ENCODE measurements at places on chromosomes 3 and 15.

GRCh38 chr15:58698887-58699641 lies 50.4 kb downstream of the ADAM10 start:
- DNase-seq: no peak

- DNase-seq: no peak
Observed at GRCh38 chr15:62456011-62456920, 291.2 kb upstream of the C2CD4B start.

- DNase-seq: peak; percentile 63
Observed at GRCh38 chr3:10935846-10936631, 56.5 kb upstream of the SLC6A1 start.

DNA sequence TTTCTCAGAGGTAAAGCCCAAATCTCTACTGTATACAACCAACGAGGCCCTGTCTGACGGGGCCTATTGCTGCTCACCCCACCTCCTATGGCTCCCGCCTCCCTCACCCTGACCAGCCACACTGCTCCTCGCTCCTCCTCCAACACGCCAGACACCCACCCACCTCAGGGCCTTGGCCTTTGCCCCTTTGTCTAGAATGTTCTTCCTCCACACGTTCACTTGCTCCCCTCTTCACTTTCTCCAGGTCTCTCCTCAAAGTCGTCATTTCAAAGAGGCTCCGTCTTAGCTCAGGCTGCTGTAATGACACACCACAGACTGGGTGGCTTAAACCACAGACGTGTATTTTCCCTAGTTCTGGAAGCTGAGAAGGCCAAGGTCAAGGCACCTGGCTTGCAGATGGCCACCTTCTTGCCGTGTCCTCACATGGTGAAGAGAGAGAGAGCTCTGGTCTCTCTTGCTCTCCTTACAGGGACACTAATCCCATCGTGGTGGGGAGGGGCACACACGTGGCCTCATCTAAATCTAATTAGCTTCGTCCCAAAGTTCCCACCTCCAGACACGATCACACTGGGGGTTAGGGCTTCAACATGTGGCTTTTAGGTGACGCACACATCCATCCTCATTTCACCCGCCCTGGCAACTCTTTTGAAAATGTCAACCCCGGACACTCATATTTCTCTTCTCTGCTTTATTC lies 98.2 kb downstream of the TLE3 start:
- DNase-seq: no peak

- DNase-seq: peak; percentile 71
Observed at GRCh38 chr15:55587321-55588069, 650 bp downstream of the PYGO1 start.

DNA sequence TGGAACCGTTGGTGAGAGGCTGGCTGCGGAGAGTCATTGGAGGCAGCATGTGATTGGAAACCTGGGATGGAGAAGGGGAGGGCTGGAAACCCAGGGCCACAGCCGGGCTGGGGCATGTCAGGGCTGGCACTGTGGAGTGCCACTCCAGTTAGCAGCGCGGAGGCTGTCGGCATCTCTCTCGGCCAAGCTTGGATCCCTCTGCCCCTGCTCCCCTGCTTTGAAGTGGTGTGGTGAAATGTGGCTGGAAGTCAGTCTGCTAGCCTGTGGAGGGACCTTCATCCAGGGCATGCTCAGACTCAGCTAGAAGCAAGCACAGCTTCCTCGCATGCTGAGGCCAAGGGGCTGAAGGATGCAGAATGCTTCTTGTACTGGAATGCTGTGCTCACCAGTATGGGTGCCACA lies 13.5 kb downstream of the SLCO3A1 start:
- no peak for DNase-seq

GRCh38 chr3:23238578-23238977 lies 35.5 kb downstream of the UBE2E2 start:
- DNase-seq: no peak

DNA sequence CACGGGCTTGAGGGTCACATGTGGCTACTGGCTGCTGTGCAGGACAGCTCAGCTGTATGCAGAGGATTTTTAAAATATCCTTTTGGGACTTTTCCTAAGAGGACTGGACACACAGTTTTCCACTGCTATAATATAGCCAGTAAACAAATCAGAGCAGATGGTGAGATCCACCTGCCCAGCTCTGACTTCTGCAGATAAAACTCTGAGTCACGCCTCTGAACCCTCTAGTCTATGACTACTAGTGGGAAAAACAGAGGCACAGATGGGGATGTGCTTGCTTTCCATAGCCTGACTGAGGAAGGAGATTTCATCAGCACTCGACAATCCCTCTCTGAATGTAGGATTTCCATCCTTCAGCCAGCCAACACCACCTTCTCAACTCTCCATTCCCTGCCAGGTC lies 45.1 kb downstream of the COLQ start:
- DNase-seq: no peak

GRCh38 chr3:125116311-125117080 lies 60.7 kb upstream of the HEG1 start:
- peak; percentile 43 for DNase-seq

GRCh38 chr3:147513785-147514184 lies 104.6 kb downstream of the ZIC1 start:
- DNase-seq: no peak

- DNase-seq: no peak
Observed at GRCh38 chr3:16538507-16538906, 25.0 kb upstream of the RFTN1 start.

GRCh38 chr3:141898908-141899307 lies 22.5 kb downstream of the ATP1B3 start:
- DNase-seq: no peak

DNA sequence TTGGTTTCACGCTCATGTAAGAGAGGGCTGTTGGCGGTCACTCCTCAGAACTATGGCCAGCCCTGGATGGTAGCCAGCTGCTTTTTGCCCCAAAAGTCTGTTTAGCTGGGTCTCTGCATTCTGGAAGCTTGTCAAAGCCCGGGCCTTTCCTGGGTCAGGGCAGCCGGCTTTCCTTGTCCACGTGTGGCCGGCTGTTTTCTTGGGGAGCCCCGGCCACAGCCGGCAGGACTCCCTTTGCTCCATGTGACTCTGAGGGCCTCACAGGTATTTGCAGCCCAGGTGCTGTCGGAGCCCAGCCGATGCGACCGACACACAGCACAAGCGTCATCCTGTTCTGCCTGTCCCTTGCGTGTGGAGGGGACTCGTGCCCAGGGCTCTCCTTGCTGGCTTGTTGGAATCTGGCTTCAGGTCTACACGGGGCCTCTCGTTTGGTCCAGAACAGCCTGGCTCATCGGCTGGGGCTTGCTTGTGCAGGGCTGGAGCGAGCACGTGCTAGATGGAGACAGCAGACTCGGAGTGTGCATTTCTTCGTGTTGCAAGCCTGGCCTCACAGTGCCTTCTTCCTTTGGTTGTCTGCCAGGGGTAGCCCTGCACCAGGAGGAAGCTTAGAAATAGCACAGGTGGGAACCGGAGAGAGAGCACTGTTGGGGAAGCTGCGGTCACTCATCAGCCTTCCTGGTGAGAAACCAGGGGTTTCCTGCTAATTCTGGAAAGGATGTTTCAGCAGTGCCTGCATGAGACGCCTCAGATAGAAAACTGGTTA lies 51.5 kb downstream of the PGPEP1L start:
- no peak for DNase-seq

GRCh38 chr3:100033903-100034471 lies 80.3 kb downstream of the FILIP1L start:
- peak; percentile 45 for DNase-seq

DNA sequence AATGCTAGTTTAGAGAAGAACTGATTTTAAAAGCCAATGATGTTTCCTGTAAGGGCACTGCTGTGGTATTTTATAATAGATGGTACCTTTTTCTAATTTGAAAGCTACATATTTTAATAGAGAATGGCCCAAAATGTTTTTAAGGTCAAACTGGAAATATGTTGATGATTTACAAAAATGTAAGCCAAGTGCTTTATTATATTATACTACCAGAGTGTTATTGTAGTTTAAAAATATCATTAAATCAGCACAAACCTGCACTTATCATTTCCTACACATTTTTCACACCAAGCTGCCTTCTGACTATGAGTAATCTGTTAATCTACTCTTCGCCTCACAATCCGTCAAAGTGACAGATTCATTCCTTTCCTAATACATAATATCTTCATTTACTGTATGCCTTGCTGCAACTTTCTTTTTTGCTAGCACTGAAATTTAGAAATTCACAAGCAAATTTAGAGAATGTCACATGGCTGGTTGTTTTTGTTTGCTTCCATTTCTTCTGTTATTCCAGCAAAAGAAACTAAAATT lies 126.4 kb upstream of the FAM3D start:
- no peak for DNase-seq

- DNase-seq: peak; percentile 43
Observed at GRCh38 chr3:187150599-187150998, 11.3 kb upstream of the RPL39L start.

- no peak for DNase-seq
Observed at GRCh38 chr15:69939513-69940440, 157.9 kb downstream of the TLE3 start.

- no peak for DNase-seq
Observed at GRCh38 chr3:10232137-10232536, 16.1 kb upstream of the TATDN2 start.

DNA sequence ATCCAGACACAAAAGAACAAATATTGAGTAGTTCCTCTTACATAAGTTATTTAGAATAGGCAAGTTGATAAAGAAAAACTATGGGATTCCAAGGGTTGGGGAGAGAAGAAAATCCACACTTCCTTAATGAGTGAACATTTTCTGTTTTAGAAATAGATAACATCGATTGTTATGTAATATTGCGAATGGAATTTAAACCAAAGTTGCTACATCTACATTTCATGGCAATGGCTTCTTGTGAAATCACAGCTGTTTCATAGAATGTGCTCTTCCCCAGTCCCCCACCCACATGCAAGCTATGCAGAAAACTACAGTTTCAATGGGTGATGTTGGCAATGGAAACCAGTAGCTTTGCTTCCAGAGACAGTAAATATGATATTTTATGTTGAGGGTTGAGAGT lies 1639.5 kb downstream of the SI start:
- DNase-seq: no peak

DNA sequence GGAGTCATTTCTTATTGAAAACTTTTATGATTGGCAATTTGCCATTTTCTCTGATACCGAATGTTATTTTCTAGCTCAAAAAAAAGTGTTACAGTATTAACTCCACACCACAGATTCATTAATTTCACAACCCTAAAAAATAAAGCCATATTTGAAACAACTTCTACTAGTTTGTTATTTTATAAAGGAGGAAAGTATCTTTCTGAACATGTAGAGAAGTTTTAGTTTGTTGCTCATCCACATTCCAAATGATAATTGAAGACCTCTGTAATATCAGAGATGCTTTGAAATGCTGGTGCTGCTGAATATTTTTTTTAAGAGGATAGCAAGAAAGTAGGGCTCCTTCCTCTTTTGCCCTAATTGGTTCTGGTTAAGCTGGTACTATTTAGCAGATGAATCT lies 1.9 kb downstream of the VGLL3 start:
- peak; percentile 32 for DNase-seq

DNA sequence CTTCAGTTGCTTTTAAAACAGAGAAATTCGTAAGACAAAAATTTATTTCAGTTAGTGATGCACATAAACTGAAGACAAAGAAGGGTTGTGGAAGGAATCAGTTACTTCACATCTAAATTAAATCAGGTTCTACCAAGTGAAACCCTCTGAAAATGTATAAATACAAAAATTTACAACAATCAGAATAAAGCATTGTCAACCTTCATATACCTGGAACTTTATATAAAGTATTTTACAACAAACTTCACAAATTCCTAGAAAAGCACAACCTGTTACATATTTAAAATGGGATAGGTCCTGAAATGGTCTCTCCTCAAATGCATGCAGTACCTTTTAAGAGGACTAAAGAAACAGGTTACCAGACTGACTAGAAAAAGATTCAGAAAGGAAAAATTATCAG lies 26.9 kb downstream of the ATOSA start:
- no peak for DNase-seq

DNA sequence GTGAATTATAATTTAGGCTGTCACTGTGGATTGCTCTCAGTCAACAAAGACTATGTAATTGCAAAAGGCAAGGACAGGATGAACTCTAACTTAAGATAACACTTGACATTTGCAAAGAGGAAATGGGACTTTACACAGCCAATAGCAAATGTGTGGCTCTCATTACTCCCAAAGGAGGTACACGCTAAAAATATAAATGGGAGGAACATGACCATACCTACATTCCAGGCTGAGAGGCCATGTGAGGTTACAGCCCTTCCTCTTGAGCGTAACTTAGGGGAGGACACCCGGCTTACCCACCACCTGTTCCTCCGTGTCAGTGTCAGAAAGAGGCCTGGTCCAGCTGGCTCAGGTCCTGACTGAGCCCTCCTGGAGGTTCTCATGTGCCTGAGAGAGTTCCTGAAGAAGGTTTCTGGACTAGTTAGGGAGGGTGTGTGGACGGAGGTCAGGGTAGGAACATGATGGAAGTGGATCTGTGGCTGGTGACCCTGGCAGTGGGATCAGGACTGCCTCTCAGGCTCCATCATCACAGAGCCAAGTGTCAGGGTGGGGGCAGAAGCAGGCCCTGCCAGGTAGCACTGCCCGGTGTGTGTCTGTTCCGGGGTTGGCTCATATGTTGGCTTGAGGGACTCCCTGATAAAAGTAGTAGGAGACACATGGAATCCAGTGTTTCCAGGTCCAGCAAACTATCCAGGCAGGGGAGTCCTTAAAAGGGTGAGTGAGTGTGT lies 7.9 kb downstream of the POPDC2 start:
- peak; percentile 94 for DNase-seq

DNA sequence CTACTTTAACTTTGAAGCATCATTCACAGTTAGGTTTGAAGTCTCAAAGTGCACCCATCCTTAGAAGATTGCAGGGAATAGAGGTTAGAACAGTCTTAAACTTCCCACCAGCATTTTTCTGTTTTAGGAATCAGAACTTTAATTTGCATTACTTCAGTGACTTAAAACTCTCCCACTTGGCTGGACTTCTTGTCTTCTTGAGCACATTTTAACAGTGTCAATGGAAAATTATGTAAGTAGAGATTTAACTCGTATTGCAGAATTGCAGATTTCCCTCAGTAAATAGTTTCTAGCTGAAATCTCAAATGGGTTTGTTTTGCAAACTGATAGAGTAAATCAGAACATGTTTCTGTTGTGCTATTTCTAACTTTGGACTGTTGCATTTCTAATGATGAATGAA lies 369.6 kb downstream of the OTOL1 start:
- no peak for DNase-seq

DNA sequence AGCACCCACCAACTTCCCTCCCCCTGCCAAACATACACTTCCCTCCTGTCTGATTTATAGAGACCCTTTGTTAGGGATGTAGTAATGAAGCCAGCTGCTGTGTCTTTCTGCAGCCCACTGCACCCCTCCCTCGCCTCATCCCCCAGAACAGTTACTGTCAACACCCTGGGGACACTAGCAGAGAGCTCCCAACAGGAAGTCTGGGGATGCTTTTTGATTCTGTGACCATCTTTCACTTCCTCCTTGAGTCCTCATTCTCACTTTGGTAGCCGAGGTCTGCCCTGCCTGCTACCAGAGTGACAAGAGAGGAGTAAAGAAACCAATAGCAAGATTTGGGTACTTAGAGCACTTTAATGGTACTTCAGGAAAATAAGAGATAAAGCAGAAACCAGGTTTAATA lies 201.6 kb downstream of the SATB1 start:
- DNase-seq: peak; percentile 26

GRCh38 chr3:157225001-157225400 lies 65.1 kb upstream of the CCNL1 start:
- DNase-seq: no peak

Measured in SJCRH30 (cell line).